ENCODE measurements at places on chromosomes 12 and 14.

- no peak for DNase-seq
These were observed 54.0 kb downstream of the TRAFD1 start for GRCh38 chr12:112179341-112179740.

DNA sequence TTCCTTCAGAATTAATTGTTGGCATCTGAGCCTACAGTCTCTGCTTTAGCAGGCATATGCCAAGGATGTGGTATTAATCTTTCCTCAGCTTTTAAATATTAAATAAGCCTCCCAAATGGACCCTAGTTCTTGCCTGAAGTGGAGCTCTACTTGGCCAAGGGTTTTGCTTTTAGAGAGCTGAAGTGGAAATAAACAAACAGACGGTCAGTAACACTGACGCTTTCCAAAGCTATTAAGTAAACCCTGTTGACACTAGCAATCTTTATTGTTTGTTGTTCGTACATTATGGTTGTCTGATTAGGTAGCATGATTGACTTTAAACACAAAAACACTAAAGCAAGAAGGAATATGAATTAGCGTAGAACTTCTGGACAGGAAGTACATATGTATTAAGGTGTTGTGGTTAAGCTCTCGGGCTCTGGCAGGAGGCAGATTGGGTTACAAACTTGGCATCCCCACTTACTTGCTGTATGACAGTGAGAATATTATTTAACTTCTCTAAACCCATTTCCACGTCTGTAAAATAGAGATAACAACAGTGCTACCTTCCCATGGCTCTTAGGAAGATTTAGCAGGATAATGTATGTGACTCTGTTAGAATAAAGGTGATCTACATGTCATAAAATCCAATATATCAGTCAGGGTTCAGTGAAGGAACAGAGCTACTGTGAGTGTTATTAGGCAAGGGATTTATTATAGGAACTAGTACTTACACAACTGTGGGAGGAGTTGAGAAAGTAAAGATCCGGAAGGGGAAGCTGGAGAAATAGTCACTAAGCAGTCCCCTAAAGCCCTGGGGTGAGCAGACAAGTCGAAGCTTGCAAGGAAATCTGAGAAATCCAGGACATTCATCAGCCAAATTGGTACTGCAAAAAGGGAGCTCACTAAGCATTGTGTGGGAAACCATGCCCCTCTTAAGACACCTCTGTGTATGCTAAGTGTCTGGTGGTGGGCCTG lies 92.2 kb upstream of the ATF7IP start:
- peak; percentile 90 for DNase-seq

DNA sequence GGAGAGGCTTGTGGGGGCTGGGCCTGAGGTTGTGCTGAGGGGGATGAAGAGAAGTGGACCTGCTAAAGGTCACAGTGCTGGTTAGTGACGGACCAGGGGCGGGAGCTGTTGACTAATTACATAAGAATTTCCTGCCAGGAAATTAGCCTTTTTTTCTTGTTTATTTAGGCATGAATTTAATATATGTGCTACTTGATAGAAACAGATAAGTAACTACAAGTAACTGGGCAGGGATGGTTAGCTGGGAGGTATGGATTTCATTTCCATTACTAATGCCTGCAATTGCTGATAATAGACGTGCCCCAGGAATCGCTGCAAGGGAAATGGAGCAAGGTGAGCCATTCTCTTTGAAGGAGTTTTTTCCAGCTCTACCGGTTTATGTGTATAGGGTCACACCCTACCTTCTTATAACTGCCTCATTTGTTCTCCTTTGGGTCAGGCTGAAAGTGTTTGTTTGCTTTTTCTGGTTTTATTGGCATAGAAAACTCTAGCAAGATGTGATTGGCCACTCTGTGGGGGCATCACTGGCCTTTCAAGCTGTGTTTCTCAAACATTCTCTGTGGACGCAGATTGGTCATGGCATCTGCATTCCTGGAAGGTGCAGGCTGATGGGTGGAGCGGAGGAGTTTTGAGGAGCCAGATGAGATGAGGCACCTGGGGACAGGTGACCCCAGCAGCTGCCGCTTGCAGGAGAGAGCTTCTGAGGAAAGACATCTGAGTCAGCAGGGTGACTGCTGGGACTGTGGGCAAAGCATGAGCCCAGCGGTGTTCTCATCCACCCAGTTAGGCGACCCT lies 19.0 kb upstream of the GPRC5A start:
- DNase-seq: no peak

GRCh38 chr12:57522887-57523705 lies 472 bp downstream of the MBD6 start:
- DNase-seq: peak; percentile 34

GRCh38 chr12:1217191-1217949 lies 226.3 kb downstream of the ERC1 start:
- peak; percentile 39 for DNase-seq

GRCh38 chr14:89588840-89589296 lies 171.8 kb upstream of the FOXN3 start:
- no peak for DNase-seq

All from NCI-H510A treated with DMSO at 0.1 percent for 48 hours (cell line).